ENCODE measurements at places on chromosomes 11 and 22.

DNA sequence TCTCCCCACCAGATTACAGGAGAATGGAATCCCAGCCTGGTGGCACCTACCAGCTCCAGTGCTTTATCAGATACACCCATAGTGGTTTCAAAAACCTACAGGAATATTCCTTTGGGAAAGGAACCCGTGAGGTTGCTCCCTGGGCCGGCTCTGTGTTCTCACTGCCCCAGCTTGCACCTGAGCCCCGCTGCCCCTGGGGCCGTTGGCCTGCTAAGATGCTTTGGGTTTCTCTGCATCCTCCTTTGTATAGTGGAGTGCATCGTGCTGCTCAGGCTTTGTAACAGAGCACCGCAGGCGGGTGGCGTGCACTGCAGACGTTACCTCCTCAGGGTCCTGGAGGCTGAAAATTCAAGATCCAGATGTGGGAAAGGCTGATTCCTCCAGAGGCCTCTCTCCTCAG lies 414.1 kb downstream of the BRD1 start:
- peak; percentile 26 for DNase-seq

DNA sequence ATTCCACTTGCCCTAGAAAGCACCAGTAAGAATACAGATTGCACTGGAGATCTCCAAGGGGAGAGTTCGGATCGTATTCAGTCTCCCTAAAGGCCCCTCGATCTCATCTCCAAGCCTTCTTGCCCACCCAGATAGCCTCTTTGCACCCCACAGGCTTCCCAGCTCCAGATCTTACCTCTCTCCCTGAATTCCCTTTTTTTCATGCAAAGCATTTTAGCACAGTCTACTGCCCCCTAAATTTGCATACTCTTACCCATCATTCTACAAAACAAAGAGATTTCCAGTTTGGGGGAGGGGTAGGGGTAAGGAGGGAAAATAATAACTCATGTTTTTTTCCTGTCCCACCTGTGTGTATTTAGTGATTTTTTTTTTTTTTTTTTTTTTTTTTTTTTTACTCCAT lies 105.2 kb downstream of the NAV2 start:
- DNase-seq, result no peak

DNA sequence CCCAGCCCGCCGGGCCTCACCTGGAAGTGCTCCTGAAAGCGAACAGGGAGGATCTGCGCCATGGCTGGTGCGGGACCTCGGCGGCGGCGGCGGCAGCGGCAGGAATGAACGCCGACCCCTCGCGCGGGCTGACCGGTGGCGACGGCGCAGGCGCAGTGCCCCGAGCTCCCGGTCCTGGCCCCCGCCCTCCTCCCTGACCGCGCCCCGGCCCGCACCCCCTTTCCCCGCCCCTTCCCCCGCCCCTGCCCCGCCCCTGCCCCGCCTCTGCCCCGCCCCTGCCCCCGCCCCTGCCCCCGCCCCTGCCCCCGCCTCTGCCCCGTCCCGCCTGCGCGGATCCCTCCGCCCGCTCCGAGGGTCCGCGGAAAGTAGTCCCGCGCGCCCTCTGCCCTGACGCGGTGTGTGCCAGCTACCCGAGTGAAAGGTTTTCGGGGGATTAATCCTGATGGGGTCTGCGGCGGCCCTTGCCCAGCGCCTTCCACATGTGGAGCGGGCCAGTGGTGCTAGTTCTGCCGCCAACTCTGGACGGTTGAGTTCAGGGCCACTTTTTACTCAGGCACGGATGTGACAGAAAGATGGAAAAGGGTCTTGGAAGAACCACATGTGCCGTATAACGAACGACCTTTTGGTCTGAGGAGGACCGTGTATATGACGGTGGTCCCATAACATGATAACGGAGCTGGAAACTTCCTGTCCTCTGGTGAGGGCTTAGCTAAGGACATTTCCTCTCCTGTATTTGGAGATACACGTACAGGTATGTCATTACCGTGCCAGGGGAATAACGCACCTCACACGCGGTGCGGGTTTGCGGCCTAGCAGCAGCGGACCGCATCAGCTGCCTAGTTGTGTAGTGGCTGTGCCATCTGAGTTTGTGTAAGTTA lies at the start of gene CLTCL1:
Gene CLTCL1, minus strand, starts transcription at position 140 of the 878 bp plus-strand sequence. Its CDS starts 78 bp downstream, at position 62.
- peak; percentile 90 for DNase-seq

GRCh38 chr11:27977031-27977430 lies 130.9 kb downstream of the KIF18A start:
- DNase-seq, result no peak

GRCh38 chr11:65503368-65503948 lies 4.6 kb downstream of the MALAT1 start:
- peak; percentile 76 for DNase-seq

DNA sequence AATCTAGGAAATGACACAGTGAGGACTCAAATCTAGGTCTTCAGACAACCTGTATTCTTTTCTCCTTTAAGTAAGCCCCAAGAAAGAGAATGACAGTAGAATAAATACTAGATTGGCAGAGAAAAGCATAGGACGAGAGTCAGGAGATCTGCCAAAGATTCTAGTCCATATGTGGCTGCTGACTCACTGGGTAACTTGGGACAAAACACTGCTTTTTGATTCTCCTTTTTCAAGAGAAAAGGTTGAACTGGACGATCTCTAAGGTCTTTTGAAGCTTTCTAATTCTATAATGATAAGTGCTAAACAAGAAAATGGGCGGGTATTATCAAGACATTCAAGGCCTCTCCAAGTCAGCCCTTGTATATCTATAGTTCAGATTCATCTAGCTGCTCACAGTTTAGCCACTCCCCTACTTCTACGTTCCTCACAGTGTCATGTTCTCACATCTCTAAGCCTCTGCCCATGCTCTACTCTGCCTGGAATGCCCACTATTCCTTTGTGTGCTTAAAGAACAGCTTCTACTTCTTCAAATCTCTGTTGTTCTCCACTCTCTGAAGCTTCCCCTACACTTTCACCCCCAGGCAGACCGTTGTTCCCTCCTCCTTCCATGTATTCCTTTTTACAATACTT lies 53.0 kb downstream of the RELT start:
- no peak for DNase-seq

DNA sequence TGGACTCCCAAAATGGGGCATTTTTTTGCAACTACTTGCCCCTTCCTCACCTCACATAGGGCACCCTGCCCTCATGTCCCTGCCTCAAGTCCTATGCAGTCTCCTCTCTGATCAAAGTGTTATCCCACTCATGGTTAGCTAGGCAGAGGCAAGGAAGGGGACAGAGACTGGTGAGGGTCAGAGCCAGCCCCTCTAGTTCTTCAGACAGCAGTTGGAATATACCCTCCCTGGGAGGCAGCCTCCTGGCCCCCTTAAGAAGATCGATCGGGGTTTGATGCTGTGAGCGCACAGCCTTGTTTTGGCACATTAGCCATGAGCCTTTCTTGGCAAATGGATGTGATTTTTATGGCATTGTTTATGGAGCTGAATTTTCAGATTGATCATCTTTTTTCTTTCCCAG lies 436.9 kb downstream of the BUD13 start:
- DNase-seq, result no peak

- DNase-seq, result peak; percentile 49
Observed at GRCh38 chr11:15629690-15630321, 515.1 kb downstream of the INSC start.

DNA sequence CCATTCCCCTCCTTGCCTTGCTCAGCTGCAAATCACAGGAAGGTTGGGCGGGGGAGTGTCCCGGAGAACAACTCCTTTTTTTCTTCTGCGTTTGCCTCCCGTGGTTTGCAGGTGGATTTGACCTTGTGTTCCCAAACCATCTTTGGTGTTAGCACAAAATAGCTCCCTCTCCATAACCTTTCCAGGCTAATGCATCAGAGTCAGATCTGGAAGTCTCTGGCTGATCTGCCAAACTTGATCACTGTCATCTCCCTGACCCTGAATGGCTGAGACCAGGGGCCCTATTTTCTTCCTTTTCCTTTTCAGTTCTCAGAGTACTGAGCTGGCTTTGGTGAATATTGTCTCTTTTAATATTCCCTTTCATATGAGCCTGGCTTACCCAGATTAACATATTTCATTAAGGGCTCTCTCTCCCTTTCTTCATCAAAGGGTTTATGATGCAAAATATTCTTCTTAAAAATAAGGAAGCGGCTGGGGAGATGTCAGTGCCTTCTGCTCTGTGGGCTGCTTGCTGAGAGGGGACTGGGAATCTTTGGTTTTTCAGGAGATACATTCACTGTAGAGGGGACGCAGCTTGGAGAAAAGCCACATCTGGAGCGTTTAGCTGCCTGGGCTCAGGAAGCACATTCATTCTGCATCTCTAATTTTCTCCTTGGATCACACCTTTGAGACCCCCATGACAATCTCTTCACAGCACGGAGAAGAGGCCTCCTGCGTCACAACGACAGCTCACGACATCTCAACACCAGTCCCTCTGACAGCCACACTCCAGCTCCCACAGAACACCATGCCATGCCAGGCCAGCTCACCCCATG lies 148.3 kb downstream of the CEP164 start:
- DNase-seq, result peak; percentile 90

GRCh38 chr11:488062-488461 lies 19.0 kb downstream of the RNH1 start:
- no peak for DNase-seq

GRCh38 chr11:115085461-115086210 lies 407.3 kb downstream of the NXPE2 start:
- DNase-seq, result peak; percentile 68

- no peak for DNase-seq
Observed at GRCh38 chr22:26615830-26616435, 1.9 kb downstream of the CRYBB1 start.

DNA sequence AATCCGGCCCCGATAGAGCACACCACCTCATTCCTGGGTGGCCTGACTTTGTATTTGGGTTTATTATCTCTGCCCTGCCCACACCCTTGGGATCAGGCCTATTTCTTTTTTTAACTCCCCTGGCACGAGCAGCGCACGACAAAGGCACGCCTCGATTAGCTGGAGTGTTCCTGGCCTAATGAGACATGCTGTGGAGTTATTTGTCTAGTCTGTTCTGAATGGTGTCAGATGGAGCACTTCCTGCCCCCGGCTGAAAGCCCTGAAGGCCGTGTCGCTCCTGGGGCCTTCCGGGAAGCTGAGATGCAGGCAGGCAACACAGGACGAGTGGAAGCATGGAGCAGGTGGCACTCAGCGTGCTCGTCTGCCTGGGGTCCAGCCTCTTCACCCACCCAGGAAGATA lies 47.1 kb downstream of the LARGE1 start:
- peak; percentile 36 for DNase-seq

DNA sequence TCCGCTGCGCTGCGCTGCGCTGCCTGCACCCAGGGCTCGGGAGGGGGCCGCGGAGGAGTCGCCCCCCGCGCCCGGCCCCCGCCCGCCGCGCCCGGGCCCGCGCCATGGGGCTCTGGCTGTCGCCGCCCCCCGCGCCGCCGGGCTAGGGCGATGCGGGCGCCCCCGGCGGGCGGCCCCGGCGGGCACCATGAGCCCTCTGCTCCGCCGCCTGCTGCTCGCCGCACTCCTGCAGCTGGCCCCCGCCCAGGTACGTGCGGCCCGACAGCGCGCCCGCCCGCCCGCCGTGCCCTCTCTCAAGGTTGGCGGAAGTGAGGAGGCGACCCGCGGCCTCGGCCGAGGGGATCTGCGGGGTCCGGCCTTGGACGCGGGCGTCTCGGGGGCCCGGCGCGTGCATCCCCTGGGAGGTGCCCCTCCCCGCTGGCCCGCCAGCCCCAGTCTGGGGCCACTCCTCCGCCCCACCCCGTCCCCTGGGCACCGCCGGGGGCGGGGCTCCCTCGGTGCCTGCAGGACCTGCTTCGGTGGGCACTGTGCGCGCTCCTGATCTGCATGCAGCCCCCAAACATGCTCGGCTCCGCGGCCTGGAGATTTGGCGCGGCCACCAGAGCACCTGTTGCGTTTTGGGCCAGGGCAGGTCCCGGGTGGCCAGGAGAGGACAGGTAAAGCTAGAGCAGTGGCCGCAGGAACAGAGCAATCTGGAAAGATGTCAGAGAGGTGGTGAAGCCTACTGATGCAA lies 429 bp downstream of the VEGFB start:
- no peak for DNase-seq

GRCh38 chr22:27844656-27845591 lies 43.4 kb upstream of the MN1 start:
- peak; percentile 59 for DNase-seq

GRCh38 chr11:23919455-23919854 lies 577.4 kb upstream of the LUZP2 start:
- no peak for DNase-seq

DNA sequence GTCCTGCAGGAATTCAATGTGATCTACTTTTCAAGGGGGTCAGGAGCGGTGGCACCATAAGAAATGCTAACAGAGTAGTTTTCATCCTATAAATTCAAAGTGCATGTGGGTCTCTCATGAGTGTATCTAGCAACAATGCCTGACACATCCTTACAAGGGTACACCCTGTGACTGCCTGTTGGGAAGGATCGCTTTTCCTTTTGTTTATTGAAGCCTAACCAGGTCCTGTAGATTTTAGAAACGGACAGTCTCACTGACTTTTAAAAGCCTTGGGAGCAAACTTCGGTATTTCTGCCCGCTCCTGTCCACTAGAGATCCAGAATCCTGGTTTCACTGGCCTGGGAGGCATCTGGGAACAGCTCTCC lies 102.4 kb downstream of the MICAL2 start:
- no peak for DNase-seq

GRCh38 chr11:67163006-67163405 lies 43.9 kb downstream of the KDM2A start:
- DNase-seq, result no peak

GRCh38 chr22:44901301-44901700 lies 108.5 kb downstream of the PHF21B start:
- peak; percentile 38 for DNase-seq

GRCh38 chr11:133239575-133239974 lies 292.7 kb downstream of the OPCML start:
- no peak for DNase-seq

DNA sequence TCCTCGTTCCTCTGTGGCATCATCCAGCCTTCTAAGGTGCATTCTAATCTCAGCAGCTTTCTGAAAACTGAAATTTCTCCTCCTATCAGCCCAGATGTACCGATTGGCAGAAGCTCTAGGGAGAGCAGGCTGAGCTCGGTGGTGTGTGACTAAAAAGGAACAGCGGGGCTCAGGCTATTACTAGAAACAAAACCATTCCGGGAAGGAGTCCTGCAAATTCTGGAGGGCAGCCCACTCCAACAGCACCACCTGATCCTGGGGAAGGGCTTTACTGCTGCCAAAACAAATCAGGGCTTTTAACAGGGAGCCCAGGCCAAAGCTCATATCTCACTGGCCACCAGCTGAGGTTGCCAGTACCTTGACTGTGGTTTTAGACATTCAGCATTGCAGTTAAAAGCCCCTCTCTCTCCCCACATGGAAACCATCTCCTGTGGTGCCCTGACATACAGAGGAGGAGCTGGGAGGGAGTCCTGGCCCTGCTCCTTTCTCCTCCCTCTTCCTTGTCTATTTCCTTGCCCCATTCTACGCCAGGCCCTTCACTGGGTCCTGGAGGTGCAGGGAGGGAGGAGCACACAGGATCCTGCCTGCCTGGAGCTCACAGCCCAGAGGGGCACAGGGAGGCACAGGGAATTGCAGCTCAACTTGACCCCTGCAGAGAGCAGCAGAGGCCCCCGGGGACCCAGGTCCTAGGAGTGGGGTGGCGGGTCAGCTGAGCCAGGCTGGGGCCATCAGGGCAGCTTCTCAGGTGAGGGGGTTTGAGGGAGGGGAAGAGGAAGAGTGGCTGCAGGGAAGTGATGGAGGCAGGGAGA lies 889 bp downstream of the PLAAT4 start:
- DNase-seq, result peak; percentile 63

GRCh38 chr11:12537778-12538401 lies 136.3 kb upstream of the TEAD1 start:
- DNase-seq, result peak; percentile 58

All from eye (tissue), 1 donor.